Activated CD4-positive, alpha-beta T cell treated with anti-CD3 and anti-CD28 coated beads for 36 hours (primary cell): ENCODE measurements at places on chromosomes 3 and 15.

- DNase-seq, result no peak
Measured at GRCh38 chr15:94611656-94612055, 380.3 kb downstream of the MCTP2 start.

DNA sequence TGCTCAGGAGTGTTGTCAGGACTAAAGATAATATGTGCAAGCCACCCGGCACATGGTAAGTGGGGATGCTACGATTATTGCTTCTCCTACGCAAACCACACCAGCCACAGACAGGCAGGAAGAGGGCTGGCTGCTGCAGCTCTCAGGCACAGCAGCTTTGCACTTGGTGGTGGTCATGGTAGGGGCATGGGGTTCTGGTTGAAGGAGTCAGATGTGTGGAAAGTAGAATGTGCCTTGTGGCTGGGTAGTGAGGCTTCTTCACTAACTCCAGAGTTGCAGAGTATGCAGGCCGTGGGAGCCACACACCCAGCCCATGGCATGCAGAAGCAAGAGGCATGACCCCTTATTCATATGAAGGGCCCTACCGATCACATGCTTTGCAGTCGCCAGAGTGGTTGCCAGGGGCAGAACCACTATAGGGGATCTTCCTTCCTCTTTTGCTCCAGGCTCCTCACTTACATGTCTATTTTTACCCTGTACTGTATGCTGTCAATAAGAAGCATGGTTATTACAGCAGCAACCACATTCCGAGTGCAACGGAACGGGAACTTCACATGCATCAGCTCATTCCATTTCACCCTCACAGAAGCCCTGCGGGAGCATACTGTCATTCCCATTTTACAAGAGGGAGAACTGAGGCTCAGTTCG is 59.2 kb upstream of the HERC1 start:
- DNase-seq, result peak; percentile 91

- DNase-seq, result no peak
Measured at GRCh38 chr15:88348579-88349230, 92.2 kb upstream of the NTRK3 start.

GRCh38 chr3:29649815-29650547 is 369.1 kb downstream of the RBMS3 start:
- DNase-seq, result no peak
